ENCODE measurements at places on chromosomes 7 and 10.

- no peak for DNase-seq
Observed at GRCh38 chr7:12131122-12131521, 80.0 kb upstream of the TMEM106B start.

DNA sequence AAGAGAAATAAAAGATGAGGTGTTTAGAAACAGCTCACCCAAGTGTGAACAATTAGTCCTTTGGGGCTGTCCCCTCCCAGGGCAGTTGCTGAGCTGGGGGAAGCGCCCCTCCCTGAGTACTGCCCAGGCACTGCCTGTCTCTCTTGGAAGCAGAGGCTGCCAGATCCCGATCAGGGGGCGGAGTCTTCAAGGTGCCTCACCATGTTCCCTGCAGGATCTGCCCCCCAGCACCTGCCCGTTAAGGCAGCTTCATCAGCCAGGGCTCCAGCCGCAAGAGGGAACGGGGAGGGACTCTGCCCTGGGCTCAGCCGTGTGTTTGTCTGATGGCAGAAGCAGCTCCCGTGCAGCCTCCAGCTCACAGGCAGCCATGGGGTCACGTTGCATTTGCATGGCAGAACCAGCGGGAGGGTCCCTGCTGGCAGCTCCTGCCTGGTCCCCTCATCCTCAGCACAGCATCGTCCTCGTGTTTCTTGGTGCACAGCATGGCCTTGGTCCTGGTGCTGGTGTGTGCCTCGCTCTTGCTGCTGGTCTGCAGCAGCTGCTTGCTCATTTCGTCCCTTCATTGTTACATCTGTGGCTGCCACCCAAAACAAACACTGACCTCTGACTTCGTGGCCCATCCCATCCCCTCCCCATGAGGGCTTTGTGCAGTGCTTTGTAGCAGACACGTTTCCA is 10.7 kb upstream of the DPYSL4 start:
- no peak for DNase-seq

- DNase-seq, result no peak
Observed at GRCh38 chr7:15686957-15687545, 568 bp upstream of the MEOX2 start.

DNA sequence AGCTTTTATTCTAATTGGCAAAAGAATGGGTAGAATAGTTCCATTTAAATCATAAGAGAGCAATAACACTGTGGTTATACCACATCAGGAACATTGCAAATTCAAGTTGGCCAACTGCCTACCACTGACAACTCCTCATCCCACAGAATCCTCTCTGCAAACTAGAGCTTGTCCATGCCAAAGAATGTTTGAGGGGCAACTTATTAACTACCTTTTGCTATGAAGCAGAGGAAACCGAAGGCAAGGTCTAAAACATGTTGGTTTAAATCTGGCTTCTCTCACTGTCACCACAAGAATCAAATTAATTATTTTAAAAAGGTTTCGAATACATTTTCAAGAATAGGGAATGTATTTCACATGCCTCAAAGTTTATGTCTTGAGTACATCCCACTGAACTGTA is 36.0 kb downstream of the RHOBTB1 start:
- DNase-seq, result no peak

GRCh38 chr7:128726059-128726736 is 13.0 kb upstream of the CALU start:
- no peak for DNase-seq

DNA sequence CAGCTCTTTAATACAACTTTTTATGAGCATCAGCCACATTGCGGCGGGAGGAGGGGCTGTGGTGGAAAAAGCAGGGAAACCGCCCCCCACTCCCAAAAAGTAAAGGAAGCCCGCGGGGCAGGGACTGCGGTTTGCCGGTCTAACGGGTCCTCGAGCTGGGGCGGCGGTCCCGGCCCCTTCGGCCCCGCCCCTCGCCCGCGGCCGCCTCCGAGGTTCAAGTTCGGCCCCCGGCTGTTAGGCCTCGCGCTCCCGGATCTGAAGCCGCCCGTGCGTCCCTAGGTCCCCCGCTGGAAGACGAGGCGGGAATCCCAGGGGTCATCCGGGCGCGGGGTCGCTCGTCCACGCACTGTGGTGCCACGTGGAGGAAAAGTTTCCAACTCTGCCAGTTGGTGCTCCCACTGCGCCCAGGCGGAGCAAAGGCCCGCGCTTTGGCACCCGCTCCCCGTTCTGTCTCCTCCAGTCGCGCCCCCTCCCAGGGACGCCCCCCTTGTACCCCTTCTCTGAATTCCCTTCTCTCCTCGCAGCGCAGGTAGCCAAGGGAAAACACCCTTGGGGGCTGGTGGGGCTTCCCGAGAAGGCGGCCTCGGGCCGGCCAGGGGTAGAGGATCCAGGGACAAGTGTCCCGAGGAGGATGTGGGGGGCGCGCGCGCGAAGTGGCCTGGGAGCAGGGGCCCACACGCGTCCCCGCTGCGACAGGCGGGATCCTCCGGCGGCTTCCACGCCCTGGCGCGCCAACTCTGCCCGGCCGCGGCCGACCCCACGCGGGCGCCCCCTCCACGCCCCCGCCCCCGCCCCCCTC is 798 bp upstream of the AUTS2 start:
- DNase-seq, result no peak

- DNase-seq, result no peak
Observed at GRCh38 chr10:104349623-104350126, 4.0 kb upstream of the CFAP58 start.

DNA sequence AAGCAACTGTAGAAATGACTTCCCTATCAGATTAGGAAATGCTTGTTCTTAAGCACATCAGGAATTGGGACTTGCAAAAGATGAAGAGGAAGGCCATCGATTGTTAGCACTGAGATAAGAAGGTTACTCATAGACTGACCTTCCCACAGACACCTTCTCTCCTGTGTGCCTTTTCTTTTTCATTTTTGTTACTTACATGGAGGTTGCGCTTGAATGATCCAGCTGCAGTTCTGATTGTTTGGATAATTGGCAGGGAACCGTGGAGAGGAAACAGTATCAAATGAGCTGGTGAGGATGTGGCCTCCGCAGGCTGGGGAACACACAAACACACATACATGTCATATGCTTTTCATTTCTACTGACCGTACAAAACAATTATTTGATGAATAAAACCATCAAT is 134.9 kb upstream of the RSU1 start:
- no peak for DNase-seq

All from ovary (tissue), 10 donors.